Activated naive CD8-positive, alpha-beta T cell treated with anti-CD3 and anti-CD28 coated beads for 36 hours (primary cell): ENCODE measurements at places on chromosomes 3 and 15.

GRCh38 chr15:56128081-56128480 lies 115.6 kb downstream of the RFX7 start:
- DNase-seq = no peak

DNA sequence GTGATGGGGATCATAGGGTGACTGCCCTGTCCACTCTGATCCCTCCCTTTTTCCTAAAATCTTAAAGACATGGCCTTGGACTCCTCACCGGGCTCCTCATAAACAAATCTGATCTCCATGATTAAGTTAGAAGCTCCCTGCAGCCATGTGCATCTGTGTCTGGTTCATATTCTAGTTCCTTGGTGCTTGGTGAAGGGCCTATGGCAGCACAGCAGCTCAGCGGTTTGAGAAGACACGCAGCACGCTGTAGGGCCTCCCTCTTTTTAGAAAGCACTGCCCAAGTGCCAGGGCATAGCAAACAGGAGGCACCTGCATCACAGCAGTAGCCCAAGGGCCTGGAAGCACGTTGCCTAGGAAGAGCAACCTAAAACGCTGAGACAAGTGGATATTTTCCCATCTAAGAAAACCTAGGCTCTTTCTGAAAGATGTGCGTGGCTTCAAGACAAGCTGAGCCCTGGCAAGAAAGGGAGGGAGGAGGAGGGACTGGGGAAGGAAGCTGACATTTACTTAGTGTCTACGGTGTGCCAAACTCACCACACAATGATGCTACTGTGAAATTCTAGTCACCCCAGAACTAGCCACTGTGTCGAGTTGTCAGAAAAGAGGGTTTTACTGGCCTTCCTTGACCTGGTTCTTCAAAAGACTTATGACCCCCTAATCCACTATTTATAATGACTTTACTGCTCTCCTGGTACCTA lies 14.9 kb upstream of the ULK3 start:
- DNase-seq = no peak

GRCh38 chr3:71579326-71579934 lies 4.1 kb downstream of the FOXP1 start:
- DNase-seq = no peak

DNA sequence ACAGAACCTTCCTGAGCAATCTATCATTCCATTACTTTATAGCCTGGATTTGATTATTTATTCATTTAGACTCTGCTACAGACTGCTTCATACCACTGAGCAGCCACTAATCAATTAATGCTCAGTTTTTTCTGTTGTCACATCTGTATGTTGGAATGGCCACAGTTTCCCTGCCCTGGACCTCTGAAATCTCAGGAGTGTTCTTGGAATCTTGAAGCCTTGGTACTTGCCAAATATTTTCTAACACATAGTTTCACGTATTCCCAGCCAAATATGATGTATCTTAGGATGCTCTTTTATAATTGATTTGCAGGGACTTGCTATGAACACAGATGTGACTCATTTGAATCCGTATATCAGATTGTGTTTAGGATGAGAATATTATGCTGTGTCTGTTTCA lies 225.8 kb downstream of the TAFA4 start:
- no peak for DNase-seq

GRCh38 chr3:184357248-184358123 lies 3.9 kb downstream of the CLCN2 start:
- no peak for DNase-seq

- DNase-seq = no peak
These were observed 118.1 kb downstream of the AGBL1 start for GRCh38 chr15:86197770-86198169.

DNA sequence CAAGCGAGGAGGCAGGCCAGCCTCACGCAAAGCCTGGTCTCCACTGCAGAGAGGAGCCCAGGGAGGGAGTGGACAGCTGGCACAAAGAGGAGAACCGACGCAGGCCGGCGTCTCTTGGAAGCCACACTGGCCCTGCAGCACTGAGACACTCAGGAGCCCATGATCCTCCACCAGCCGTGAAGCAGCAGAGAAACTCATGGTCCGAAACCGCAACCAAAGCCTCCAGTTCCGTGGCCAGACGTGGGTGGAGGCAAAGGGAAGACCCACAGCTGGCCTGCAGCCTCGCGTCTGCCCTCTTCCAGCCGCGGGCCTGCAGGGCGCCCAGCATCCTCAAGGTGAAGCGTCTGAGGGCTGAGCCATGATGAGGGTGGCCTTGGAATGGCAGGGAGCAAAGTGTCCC lies 62.2 kb upstream of the SEC61A1 start:
- DNase-seq = no peak

GRCh38 chr15:55912982-55913381 lies 80.4 kb downstream of the NEDD4 start:
- DNase-seq = no peak

DNA sequence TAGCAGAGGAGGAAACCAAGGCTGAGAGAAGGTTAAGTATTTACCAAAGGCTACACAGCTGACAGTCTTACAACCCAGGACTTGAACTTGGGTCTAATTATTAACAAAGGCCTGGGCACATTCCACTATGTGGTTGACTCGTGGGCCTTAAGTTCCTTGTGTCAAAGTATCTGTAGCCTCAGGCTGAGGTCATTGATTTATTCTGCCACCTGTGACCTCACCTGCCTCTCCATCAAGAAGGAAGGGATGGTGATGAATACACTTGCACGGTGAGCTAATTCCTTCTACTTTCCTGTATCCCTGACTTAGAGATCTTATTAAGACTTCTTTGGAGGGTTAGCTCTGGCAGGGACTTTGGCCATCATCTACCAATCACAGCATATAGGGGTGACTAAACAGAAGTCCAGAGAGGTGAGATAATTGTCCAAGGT lies 19.9 kb upstream of the LRRC58 start:
- no peak for DNase-seq

DNA sequence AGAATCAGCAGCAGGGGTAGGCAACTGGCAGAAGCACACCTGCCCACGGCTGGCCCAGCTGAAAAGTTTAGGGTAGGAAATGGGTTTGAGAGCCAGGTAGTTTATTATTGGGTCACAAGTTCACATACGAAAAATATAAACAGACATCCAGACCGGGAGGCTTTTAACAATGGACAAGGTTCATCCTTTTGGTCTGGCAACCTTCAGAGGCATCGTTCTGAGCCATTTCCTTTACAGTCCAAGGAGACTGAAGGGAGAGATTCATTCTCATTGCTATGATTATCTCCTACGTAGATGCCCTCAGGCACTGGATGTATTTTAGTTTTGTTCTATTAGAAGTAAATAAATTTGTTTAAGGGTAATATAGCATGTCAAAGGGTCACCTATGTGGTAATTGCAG lies 248.0 kb upstream of the THBS1 start:
- DNase-seq = no peak

- DNase-seq = no peak
These were observed 36.1 kb downstream of the PCSK6 start for GRCh38 chr15:101453123-101454120.

DNA sequence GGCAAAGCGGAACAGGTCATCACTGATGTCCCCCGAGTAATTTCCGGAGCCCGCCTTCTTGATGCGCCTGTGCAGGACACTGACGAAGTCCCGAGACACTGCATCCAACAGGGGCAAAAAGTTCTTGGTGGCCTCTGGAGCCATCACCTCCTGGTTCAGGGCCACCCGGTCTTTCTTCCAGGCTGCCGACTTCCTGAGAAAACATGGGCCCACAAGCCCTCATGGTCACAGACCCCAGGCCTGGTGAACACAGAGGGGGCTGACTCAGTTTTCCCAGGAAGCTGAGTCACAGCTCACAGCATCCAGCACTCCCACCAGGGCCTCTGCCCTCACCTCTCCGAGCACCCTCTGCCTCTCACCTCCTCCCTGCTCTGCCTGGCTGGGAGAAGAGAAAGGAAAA lies 22.4 kb downstream of the CYP11A1 start:
- DNase-seq = no peak

DNA sequence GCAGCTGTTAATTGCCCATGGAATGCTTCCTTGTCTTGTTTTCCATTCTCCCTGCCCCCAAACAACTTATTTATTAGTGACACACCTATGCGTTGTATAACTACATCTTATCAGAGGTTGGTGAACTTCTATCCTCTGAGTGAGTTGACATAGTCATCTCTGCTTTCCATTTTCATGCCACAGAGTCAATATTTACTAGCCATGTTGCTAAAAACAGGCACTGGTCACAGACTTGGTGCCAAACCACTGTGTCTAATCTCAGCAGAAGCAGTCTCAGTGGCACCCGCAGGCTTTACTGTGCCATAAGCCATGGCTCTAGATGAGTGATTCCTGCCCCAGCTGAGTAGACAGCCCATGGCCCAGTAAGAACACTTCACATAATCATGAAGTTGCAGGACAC lies 26.5 kb downstream of the DAPK2 start:
- DNase-seq = no peak

- no peak for DNase-seq
These were observed 249.4 kb downstream of the LPP start for GRCh38 chr3:188403404-188403803.

DNA sequence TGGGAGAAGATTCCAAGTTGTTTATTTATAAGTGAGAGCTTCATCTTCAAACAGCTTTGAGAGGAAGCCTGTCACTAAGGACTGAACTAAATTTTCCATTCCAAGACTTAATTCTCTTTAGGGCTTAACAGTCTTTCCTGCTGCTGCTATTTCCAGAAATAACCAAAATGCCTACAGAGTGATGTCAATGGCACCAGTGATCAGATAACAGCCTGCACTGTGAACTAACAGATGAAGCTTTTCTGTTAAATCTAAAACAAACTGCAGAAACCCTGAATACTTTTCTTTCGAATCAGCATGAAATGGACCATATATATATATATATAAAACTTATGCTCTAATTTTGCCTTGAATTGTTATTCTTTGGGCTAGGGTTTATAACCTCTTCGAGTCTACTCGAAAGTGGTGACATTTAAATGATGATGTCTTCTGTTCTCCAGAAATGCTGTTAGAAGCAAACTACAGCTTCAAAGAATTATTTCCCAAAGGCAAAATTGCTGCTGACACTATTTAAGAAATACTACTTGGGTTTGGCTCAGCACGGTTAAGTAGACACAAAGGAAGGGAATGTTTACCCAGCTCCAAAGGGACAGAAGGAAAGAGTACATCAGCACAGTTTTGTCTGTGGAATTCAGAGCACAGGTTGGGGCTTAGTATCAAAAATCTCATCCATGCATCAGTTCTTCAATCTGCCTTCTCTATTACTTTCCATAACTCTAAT lies 238.5 kb upstream of the LRRN1 start:
- DNase-seq = no peak

DNA sequence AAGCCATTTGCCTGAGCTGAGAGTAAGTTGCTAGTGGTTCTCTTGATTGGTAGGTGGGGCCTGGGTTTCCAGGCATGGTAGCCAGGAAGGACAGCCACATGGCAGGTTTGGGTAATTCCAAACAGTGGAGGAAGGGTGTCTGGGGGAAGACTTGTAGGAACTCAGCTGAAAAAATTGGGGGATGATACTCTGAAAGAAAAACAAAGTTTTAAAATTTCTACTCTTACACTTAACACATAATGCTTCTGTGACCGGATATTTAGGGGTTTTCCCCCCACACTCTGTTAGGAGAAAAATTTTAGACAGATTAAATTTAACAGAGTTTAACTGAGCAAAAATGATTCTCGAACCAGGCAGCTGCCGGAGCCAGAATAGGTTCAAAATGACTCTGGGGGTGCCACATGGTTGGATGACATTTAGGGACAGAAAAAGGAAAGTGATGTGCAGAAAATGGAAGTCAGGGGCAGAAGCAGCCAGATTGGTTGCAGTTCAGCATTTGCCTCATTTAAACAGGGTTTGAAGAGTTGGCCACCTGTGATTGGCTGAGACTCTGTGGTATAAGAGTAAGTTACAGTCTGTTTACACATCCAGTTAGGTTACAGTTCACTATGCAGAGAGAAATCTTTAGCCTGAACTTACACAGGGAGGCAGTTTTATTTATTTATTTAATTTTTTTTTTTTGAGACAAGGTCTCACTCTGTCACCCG lies 8.1 kb downstream of the B2M start:
- peak; percentile 75 for DNase-seq

GRCh38 chr3:105616374-105617121 lies 249.8 kb downstream of the ALCAM start:
- no peak for DNase-seq

DNA sequence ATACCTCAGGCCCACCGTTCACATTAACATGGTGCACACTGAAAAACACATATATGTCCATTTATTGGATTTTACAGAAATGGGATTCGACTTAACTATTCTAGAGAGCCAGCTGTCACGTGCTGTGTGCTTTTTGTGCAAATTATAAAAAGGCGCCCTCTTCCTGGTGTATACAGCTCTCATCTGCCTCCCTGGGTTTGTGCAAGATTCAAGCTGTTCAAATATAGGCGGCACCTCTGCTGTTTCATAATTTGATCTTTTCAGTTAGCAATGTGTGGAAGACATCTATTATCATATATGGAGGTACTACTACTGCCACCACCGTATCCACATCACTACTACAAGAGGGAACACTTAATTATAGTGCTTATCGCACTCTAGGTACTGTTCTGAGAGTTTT lies 187.6 kb downstream of the EBLN2 start:
- DNase-seq = no peak

DNA sequence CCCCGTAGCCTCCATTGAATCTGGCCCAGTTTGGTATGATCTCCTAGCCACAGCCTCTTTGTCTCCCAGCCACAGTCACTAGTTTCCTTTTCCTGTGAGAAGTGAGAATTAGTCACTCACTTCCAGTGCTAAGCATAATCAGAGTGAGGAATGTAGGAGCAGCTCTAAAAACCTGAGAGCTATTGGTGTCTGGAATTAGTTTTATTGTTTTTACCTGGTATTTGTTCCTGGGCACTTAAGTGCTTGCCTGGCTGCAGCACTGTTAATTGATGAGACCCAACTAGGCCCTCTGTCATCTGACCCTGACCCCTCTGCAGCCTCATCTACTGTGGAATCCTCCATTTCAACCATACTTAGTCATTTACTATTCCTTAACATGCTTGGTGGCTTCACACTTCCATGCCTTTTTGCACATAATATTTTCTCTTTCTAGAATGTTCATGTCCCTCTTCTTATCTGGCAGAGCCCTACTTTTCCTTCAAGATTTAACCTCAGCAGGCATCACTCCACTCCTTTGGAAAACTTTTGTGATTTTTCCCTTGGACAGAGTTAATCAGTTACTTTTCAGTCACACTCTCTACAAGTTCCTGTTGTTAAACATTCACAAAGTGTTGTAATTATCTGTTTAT lies 48.8 kb downstream of the PDE8A start:
- peak; percentile 9 for DNase-seq

GRCh38 chr3:158205324-158205723 lies 95.4 kb downstream of the RSRC1 start:
- no peak for DNase-seq
